Aorta (tissue), 5 donors: ENCODE measurements at places on chromosomes 3 and 15.

GRCh38 chr15:26433818-26434217 is 339.0 kb downstream of the GABRB3 start:
- no peaks in the 10 kb centered on the region for H3K36me3 ChIP-seq
- DNase-seq: no peak
- no peak overlapping the region for H3K4me3 ChIP-seq
- no peaks in the 10 kb centered on the region for H3K27me3 ChIP-seq

DNA sequence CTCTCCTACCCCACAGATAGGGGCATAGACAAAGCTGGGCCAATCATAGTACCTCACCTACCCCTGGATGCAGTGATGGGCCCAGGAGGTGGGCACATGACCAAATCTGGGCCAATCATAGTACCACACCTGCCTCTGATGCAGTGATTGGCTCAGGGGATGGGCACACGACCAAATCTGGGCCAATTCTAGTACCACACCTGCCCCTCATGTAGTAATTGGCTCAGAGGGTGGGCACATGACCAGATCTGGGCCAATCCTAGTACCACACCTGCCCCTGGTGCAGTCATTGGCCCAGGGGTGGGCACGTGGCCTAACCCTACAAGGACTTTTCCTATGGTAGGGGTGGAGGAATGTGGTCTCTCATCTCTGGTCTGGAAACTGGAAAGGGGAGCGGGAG is 56.9 kb upstream of the MEF2A start:
- no peak overlapping the region for H3K4me3 ChIP-seq
- no peaks in the 10 kb centered on the region for H3K36me3 ChIP-seq
- H3K4me1 ChIP-seq: no peaks in the 10 kb centered on the region
- H3K27me3 ChIP-seq: no peaks in the 10 kb centered on the region
- no peak for DNase-seq

GRCh38 chr3:184284696-184285095 is 8.9 kb downstream of the ECE2 start:
- no peak overlapping the region for H3K4me3 ChIP-seq
- H3K4me1 ChIP-seq: no peaks in the 10 kb centered on the region
- DNase-seq: no peak
- H3K27me3 ChIP-seq: no peaks in the 10 kb centered on the region
- H3K36me3 ChIP-seq: no peaks in the 10 kb centered on the region

DNA sequence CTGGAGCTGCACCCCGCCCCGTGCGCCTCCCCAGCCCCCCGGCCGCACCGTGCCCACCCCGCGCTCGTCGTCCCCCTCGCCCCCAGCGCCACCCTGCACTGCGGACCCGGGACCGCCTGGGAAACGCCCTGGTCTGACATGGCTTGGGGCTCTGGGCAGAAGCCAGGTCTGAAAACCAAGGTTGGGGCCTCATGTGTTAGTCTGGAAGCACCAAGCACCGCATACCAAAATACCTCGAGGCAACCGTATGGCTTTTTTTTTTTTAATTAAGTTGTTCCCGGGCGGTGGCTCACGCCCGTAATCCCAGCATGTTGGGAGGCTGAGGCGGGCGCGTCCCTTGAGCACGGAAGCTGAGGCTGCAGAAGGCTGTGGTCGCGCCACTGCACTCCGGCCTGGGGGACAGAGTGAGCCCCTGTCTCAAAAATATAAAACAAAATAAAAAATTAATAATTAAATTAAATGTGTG is 91.5 kb upstream of the CHD2 start:
- H3K27me3 ChIP-seq: no peaks in the 10 kb centered on the region
- H3K4me1 ChIP-seq: no peaks in the 10 kb centered on the region
- H3K27ac ChIP-seq: peak overlapping the region; percentile 73
- no peaks in the 10 kb centered on the region for H3K36me3 ChIP-seq
- DNase-seq: peak; percentile 77

DNA sequence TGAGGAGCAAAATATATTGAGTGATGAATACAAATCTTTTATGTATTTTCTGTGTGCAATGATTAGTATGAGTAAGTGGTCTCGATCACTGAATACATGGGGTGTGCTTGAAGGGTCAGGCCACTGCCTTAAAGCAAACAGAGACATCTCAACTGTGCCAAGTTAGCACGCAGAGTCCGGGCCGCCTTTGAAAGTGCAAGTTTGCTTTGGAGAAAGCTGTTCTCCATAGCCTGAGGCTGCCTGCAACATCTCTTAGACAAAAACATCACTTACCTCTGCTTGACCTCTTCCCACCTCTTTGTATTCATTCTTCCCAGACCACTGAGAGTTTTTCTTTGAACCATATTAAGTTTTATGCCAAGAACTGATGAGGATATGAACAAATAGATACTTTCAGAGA is 267.0 kb downstream of the ZBTB20 start:
- H3K4me3 ChIP-seq: no peak overlapping the region
- H3K4me1 ChIP-seq: no peaks in the 10 kb centered on the region
- H3K27me3 ChIP-seq: no peaks in the 10 kb centered on the region
- DNase-seq: no peak
